ENCODE measurements at places on chromosomes 7 and 10. TPM values are rescaled to one million over a fixed set of nuclear protein-coding genes. Genes with fewer than 3 reads are reported as not detected.

GRID2IP gene
- not detected for total RNA-seq

DNA sequence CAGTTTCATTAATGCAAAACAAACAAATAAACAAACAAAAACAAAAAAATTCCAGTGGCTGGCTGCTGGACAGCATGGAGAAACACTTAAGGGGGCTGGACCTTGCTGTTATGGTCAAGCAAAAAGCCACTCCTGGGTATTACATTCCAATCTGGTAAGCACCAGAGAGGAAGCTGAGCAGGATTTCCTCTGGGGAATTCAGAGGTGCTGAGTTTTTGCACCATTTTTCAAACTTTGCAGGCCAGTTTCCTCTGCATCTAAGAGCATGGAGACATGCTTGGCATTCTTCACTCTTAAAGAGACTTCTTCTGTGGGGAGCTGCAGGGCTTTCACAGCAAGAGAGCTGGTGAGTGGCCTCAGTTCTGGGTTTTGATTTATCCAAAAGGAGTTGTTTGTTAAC is 84.5 kb downstream of the FZD1 start:
- DNase-seq, result no peak

GRCh38 chr10:77038407-77038806 is 599.2 kb downstream of the KCNMA1 start:
- no peak for DNase-seq

DNA sequence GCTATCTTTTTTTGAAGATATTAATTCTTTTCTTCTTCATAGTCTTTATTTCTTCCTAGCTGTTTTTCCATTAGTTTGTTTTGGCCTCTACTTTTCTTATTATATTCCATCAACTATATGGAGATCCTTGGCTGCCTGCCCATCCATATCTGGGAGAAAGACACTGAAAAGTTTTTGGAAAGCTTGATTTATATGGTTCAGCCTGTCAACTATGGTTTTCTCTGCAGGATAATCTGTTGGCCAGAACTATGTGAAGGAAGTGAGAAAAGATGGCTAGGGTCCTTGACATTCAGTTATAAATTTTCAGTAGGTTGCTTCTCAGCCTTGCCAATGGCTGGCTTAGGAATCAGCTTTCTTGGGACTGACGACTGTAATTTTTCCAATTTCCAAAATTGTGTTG is 10.0 kb upstream of the CDK14 start:
- no peak for DNase-seq

OPN4 gene
- not detected for total RNA-seq

- DNase-seq, result no peak
These were observed 865 bp downstream of the ZNF438 start for GRCh38 chr10:31030800-31031199.

DNA sequence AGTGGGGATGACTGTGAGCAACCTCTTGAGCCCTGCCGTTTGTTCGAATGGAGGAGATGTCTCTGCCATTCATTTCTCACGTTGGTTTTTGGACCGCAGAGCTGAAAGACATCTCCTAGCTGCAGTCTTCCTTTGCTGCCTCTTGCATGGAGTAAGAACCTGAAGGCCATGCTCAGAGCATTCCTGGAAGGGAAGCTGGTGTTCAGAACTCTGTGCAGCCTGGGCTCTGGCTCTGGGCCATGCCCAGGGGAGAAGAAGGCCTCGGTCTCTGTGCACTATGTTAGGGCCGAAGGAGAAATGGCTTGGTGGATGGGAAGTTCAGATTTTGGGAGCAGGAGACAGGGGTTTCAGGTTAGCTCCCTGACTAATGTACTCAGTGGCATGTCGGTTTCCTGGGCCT is 22.9 kb downstream of the SFTPD start:
- no peak for DNase-seq

DNA sequence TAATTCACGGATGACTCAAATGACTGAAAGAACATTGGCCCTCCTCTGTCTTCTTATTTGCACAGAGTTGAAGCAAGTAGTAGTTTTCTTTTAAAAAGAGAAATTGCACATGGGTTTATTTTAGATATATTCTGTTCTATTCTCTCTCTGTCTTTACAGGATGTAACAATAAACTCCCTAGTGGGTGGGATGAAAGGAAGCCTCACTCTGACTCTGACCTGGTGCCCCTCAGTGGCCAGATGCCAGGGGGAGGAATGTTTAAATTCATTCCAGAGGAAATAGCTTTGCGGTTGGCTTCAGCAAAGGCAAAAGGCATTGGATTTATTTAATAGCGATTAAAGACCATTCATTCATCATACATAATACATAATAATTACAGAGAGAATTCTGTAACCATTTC is 156.4 kb upstream of the MTPN start:
- no peak for DNase-seq

MRC1 gene
- total RNA-seq, result 140 TPM

GRCh38 chr7:66419210-66419609 is 209.5 kb upstream of the KCTD7 start:
- no peak for DNase-seq

- DNase-seq, result no peak
These were observed 244.8 kb downstream of the BAMBI start for GRCh38 chr10:28922127-28922526.

GRCh38 chr7:82598958-82599357 is 155.4 kb upstream of the CACNA2D1 start:
- no peak for DNase-seq

DNA sequence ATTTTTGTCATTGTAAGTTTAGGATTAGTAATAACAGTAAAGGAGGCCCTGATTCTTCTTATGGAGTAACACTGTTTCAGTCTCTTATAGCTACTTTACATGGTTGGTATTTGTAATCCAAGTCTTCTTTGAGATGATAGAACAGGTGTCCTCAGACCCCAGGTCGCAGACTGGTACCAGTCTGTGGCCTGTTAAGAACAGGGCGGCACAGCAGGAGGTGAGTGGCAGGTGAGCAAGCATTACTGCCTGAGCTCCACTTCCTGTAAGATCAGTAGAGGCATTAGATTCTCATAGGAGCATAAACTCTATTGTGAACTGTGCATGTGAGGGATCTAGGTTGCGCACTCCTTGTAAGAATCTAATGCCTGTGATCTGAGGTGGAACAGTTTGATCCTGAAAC is 77.3 kb downstream of the STK31 start:
- DNase-seq, result no peak

DNA sequence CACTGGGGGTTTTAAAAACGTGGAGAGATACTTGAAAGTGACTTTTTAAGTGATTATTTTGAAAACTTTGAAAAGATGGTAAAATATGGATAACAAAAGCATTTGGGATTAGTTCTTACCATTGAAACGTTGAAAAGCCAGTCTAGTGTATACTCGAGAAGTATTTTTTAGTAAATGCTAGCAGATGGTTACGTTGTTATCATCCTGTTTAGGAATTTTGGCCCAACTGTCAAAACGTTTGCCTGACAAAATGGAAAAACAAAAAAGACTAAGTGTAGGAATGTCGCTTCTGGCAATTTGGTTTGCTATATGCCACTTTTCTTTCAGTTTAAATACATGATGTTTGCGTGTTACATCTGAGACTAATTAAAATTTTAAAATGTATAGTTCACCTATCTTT is 1.2 kb downstream of the RBM33 start:
- DNase-seq, result no peak

VPS26A gene
- 46.8 TPM for total RNA-seq

- DNase-seq, result no peak
These were observed 287.8 kb downstream of the PHF14 start for GRCh38 chr7:11261470-11261869.

- no peak for DNase-seq
These were observed 89.3 kb downstream of the ZMYND11 start for GRCh38 chr10:224571-224970.

CYP2C19 gene
- 0.24 TPM for total RNA-seq

FOXL3 gene
- total RNA-seq, result not detected

- DNase-seq, result no peak
These were observed 109.0 kb downstream of the COL28A1 start for GRCh38 chr7:7426676-7427075.

- no peak for DNase-seq
These were observed 6.4 kb downstream of the CYP3A7 start for GRCh38 chr7:99728615-99729014.

GRCh38 chr7:9645756-9646155 is 1212.3 kb downstream of the NXPH1 start:
- DNase-seq, result no peak

DNA sequence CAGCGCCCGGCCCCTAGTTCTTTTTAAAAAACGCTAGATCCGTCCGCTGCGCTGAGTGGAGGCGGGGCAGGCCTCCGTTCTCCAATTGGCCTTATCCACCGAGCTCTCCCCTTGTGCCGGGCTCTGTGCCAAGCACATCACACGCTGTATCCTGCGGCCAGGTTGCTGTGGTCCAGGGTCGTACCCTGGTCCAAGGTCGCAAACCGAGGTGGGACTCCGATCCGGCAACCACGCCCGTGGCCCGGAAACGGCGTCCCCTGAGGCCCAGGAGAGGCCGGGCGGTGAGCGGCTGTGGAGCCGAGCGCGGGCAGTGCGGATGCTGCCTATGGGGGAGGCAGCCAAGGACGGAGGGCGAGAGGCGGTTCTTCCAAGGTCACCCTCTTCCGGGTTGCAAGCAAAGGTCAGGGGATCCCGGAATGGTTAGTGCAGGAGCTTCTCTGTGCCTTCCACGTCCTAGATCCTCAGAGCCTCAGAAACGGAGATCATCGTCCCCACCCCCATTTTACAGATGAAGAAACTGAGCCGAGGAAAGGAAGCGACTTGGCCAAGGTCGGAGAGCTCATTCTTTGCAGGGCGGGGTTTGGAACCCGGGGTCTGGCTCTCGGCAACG is 72.4 kb upstream of the LRRC4 start:
- DNase-seq, result no peak

- no peak for DNase-seq
These were observed 228.1 kb downstream of the WDR11 start for GRCh38 chr10:121079226-121079625.

GRCh38 chr7:10939237-10939910 is 34.3 kb upstream of the PHF14 start:
- no peak for DNase-seq

FAM20C gene
- 41.8 TPM for total RNA-seq

GRCh38 chr7:133234961-133235875 is 17.7 kb upstream of the EXOC4 start:
- DNase-seq, result no peak

DNA sequence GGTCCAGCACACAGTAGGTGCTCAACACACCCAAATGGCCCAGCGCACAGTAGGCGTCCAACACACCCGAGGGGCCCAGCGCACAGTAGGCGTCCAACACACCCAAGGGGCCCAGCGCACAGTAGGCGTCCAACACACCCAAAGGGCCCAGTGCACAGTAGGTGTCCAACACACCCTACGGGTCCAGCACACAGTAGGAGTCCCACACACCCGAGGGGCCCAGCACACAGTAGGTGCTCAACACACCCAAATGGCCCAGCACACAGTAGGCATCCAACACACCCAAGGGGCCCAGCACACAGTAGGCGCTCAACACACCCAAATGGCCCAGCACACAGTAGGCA is 80.8 kb downstream of the FOXL3 start:
- DNase-seq, result no peak

AGR3 gene
- total RNA-seq, result not detected

DNA sequence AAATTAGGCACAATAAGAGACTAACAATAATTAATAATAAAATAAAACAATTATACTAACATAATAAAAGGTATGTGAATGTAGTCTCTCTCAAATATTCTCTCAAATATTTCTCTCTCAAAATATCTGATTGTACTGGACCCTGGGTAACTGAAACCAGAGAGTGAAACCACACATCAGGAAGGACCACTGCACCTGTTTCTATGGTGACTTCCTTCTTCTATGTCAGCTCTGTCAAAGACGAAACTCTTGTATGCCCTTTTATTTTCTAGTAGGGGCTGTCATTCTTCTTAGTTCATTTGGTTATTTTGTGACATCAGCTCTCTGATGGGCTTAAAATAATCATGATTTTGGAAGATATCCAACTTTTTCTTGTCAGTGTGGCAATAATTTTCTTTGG is 428.0 kb upstream of the TPK1 start:
- no peak for DNase-seq

DNA sequence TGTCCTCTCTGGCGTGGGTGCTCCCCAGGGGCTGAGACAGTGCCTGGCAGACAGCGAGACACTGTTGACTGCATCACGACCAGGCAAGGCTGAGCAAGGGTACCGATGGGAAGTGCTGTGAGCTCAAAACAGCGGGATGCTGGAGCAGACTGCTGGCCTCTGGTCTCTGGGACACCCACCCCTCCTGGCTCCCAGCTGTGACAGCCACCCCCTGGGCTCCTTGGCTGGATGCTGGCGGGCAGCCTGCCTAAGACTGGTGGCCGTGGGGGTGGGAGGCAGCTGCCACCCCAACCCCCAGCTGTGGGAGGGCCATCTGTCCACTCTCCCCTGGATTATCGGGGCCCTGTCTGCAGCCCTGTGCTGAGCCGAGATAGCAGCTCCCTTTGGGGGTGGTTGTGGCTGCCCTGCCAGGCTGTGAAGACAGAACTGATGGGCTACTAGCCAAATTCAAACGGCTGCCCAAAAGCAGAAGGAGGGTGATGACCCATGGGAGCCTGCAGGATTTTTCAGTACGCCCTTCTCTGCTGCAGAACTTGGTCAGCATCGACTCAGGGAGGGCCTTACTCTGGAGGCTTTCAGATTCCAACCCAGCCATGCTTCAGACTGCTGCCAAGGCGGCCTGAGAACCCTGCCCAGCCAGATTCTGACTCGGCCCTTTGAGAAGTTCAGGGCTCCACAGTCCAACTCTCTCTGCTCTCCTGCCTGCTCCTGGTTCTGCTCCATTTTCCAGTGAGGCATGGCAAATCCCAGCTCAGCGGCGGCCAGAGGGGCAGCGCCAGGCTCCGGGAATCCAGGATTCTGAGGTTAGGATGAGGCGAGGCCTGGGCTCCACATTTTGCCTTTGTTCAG is 125.3 kb downstream of the NEURL1 start:
- DNase-seq, result no peak

- DNase-seq, result no peak
These were observed 101.2 kb downstream of the GRB10 start for GRCh38 chr7:50681432-50682045.

GRCh38 chr7:105764506-105764905 is 111.9 kb downstream of the ATXN7L1 start:
- DNase-seq, result no peak

DNA sequence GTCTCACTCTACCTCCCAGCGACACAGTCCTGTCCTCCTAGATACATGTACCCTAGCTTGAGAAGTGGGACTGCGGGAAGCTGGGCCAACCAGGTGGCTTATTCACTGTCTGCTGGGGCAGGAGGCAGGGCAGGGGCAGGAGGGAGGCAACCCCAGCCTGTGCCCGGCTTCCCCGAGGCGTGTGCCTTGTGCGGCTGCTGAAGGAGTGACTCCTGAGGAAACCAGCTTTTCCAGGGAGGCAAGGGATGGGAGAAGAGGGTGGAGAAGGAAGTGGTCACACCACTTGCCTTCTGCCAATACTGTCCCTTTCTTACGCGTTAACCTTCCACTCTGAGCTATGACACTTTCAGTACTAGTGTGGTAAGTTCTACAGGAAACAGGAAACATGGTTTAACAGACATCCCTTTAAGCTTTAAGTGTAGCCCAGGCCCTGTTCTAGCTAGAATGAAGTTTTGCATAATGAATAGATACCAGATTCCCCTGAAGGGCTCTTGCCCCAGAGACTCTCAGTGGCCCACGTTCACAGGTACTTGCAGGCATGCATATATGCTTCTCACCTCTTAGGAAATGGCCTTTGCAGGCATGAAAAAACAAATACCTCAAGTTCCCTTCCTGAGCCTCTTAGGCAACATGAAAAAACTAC is 40.6 kb downstream of the SYPL1 start:
- DNase-seq, result no peak

GRCh38 chr10:113697595-113697994 is 17.9 kb downstream of the CASP7 start:
- DNase-seq, result no peak
